ENCODE measurements at places on chromosomes 16 and 17.

DNA sequence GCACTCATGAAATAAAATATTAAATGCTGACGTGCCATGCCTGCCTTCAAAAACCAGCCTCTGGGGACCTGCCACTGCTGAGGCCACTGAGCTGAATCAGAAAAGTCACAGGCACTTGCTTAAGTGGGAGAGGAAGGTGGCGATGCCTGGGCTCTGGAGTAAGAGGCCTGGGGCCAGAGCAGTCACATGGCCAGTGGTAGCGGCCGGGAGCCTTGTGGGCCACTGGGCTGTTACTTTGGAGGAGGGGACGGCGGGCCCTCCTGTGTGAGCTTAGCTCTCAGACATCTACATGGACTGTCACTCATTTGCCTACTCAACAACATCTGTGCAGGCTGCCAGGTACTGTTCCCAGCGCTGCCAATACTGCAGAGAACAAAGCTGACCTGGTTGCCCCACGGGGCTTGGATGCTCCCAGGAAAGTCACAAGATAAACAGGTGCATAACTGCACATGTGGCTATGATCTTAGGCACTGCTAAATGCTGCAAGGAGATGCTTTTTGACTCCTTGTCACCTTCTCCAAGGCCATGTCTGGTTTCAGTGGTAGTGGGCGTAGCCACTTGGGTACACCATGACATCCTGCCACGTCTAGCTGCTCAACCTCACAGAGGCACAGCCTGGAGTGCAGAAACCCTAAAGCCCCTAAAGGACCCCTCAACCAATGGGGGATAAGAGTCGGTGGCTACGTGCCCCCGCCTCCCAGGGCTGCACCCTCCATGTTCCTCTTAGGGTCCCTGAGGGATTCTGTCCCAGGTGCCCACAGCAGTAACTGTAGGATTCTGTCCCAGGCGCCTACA, 11.6 kb downstream of the COTL1 start:
- DNase-seq: no peak

GRCh38 chr16:19639986-19640421, 78.0 kb downstream of the KNOP1 start:
- DNase-seq: no peak

DNA sequence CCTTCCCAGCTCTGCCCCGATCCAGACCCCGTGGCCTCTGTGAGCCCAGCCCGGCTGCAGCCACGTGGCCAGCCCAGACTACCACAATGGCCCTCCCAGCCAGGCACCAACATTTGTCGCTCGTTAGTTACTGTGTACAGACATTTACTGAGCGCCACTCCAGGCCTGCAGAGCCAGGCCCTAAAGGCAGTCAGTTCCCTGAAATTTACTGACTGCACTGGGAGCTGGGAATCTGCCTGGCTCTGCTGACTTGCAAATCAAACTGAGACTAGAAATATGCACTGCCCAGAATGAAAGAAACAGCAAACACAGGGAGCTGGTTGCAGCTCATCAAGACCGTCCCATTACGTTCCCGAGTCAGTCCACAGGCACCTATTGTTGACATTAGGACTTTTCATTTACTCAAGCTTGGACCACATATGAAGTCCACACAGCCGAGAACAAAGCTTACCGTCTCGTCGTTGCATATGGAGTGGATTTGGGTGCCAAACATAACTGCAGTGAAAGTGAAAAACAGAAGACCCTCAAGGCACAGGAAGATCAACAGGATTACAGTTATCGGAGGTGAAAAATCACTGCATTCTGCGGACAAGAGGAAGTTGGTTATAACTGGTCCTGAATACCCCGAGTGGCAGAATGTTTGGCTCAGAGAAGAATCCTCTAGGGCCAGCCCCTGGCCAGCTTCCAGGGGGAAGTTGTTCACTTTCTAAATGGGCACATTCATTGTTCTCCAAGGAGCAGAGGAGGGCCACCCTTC, 34.5 kb downstream of the ZDHHC7 start:
- DNase-seq: no peak

GRCh38 chr17:70804161-70804560, 634.8 kb downstream of the KCNJ2 start:
- DNase-seq: no peak

GRCh38 chr17:9368631-9369030, 207.0 kb downstream of the STX8 start:
- DNase-seq: no peak

DNA sequence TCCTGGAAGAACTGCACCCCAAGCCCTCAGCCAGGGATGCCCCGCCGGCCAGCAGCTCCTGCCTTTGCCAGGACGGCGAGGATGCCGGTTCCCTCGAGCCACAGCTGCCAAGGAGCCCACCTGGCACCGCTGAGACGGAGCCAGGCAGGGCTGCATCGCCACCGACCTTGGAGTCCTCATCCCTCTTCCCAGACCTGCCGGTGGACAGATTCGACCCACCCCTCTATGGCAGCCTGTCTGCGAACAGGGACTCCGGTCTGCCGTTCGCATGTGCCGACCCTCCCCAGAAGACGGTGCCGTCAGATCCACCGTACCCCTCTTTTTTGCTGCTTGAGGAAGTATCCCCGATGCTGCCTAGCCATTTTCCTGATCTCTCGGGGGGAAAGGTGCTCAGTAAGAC, 21.4 kb upstream of the ZFPM1 start:
- DNase-seq: no peak

DNA sequence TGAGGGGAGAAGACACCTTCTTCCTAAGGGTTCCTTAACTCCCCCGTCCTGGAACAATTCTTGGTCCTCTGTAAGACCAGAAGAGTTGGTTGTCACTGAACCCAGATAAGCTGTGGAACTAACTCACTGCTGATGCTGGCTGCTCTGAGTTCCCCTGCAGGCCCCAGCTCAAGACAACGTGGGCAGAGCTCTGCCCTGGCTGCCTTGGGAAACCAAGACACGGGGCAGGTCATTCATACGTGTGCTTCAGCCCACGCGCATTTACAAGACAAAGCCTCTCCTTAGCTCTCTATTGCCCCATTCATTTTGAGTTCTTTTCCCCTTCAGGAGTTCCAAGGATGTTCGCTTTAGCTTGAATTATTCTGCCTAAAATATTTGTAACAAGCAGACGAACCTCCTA, 3.4 kb upstream of the NAT9 start:
- no peak for DNase-seq

DNA sequence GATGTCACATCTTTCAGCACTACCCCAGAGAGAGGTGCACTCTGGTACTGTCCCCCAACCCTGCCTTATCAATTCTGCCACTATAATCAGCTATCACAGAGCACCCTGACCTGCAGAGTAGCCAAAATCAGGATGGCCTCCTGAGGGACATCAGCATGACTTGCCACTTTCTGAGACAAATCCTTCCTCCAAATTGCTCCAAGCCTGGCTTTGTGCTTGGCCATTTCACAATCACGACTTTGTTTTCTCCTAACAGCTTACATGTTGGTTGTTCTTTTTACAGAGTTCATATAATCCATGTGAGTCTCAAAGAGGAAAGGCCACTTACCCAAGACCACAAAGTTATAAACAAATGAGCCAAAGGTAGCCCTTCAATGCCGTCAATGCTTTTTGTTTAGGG, 449.0 kb upstream of the CDH5 start:
- DNase-seq: no peak

GRCh38 chr16:14331020-14331419, 259.9 kb downstream of the MRTFB start:
- DNase-seq: no peak

DNA sequence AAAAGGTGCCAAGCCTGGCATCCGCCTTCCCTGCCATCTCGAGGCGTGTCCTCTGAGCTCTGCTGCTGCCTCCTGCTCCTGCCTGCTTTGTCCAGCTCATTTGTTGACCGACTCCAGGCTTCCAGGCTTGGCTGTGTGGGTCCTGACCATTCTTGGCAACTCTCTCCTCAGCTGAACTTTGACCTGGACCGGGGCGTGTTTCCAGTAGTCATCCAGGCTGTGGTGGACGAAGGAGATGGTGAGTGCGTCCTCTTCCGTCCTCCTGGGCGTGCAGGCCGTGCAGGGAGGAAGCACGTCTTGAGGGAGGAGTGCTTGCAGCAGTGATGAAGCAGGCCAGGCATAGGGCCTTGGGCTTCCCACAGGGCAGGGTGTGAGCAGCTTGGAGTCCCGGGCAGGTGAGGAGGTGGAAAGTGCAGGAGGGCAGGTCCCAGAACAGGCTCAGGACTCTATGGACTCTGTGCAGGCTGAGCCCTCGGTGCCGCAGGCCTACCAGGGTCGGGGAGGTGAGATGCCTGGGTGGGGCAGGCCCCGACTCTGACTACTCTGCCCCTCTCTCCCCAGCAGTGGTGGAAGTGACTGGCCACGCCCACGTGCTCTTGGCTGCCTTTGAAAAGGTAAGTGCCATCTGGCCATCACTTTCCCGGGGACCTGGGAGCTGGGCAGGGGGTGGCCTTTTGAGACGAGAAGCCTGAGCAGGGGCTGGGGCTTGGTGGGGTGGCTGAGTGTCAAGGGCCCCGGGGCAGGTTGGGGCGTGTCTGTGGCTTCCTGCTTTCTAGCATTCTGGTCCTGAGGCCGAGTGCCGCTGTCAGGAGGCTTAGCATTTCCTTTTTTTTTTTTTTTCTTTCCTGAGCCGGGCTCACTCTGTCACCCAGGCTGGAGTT, 28.6 kb upstream of the NUDT16L1 start:
- no peak for DNase-seq

DNA sequence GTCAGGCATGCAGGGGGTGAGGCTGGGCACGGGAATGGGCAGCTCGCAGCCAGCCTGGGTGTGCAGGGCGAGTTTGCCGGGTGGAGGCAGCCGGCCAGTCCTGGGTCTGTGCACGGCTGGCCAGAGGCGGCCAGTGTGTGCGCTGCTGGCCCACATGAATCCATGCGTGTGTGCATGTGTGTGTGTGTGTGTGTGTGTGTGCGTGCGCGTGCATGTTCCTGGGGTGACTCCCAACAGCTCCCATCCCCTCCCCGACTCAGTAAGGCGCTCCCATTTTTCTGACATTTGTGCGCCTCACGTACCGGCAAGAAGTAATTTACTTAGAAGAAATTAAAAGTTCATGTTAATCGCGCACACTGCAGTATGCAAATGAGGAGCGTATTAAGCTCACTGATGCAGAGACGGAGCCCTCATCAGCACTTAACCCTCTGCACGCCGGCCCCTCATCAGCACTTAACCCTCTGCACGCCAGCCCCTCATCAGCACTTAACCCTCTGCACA, 55.4 kb upstream of the ACSF3 start:
- DNase-seq: no peak

DNA sequence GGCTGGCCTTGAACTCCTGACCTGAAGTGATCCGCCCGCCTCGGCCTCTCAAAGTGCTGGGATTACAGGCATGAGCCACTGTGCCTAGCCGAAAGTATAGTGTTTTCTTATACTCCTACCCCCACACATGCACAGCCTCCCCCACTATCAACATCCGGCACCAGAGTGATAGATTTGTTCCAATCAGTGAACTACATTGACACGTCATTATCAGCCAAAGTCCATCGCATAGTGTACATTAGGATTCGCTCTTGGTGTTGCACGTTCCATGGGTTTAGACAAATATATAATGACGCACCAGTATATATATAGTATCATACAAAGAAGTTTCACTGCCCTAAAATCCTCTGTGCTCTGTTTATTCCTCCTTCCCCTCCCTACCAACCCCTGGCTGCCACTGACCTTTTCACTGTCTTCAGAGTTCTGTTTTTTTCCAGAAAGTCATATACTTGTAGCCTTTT, 11.9 kb upstream of the TM4SF5 start:
- no peak for DNase-seq

DNA sequence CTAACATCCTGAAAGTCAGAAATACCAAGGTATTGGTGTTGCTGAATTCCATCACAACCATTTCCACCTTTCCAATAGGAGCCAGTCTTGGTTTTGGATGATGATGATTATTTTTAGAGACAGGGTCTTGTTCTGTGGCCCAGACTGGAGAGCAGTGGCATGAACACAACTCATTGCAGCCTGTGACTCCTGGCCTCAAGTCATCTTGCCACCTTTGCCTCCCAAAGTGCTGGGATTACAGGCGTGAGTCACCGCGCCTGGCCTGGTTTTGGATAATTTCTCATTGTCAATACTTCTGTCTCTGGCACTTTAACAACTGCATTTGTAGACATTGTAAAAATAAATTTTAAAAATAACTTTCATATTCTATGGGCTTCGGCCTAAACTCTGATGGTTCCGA, 22.6 kb downstream of the STAT5B start:
- peak; percentile 44 for DNase-seq

- DNase-seq: no peak
Measured at GRCh38 chr16:56675685-56676210, 6.1 kb downstream of the MT1H start.

- no peak for DNase-seq
Measured at GRCh38 chr16:65318138-65318537, 196.3 kb upstream of the CDH11 start.

GRCh38 chr17:45965812-45966211, 33.2 kb upstream of the STH start:
- DNase-seq: peak; percentile 17

GRCh38 chr16:27597361-27597760, 47.4 kb downstream of the KATNIP start:
- no peak for DNase-seq

- no peak for DNase-seq
Measured at GRCh38 chr16:86508947-86509758, 1.2 kb upstream of the FOXF1 start.

GRCh38 chr17:488993-489757, 136.6 kb upstream of the RPH3AL start:
- DNase-seq: no peak

Data from NCI-H446 treated with DMSO at 0.1 percent for 48 hours (cell line).